ENCODE measurements at places on chromosomes 7 and 10. TPM values are rescaled to one million over a fixed set of nuclear protein-coding genes. Genes with fewer than 3 reads are reported as not detected.

The CLCN1 gene
- 0.22 TPM for total RNA-seq

The MKLN1 gene
- total RNA-seq, result 73.4 TPM

The ABCB4 gene
- total RNA-seq, result 1.3 TPM

The OPN1SW gene
- not detected for total RNA-seq

The CPED1 gene
- 44.4 TPM for total RNA-seq

The ENTPD1 gene
- 25.4 TPM for total RNA-seq

The FAM25G gene
- total RNA-seq, result not detected

The NPY4R gene
- total RNA-seq, result not detected

The UPK3B gene
- 1.9 TPM for total RNA-seq

The CTTNBP2 gene
- total RNA-seq, result 6.1 TPM

The HABP2 gene
- not detected for total RNA-seq

The PCLO gene
- total RNA-seq, result 2.2 TPM

The SLK gene
- total RNA-seq, result 41.9 TPM

The PON1 gene
- total RNA-seq, result 0.19 TPM

The PILRA gene
- total RNA-seq, result 14.5 TPM

The CFAP43 gene
- 0.06 TPM for total RNA-seq

The CALCR gene
- 0.51 TPM for total RNA-seq

The TEX47 gene
- total RNA-seq, result not detected

The MYO1G gene
- total RNA-seq, result 8.7 TPM

The TMEM184A gene
- 0.16 TPM for total RNA-seq

The ADARB2 gene
- total RNA-seq, result 0.06 TPM

The SVOPL gene
- not detected for total RNA-seq

The C10orf67 gene
- total RNA-seq, result not detected

The ADAMTS14 gene
- 0.61 TPM for total RNA-seq

The GCK gene
- 0.48 TPM for total RNA-seq

The GRM3 gene
- not detected for total RNA-seq

The PTN gene
- 10.3 TPM for total RNA-seq

The TACR2 gene
- 0.61 TPM for total RNA-seq

The GPR15LG gene
- total RNA-seq, result not detected

The TMEM273 gene
- 17.9 TPM for total RNA-seq

The THNSL1 gene
- total RNA-seq, result 0.64 TPM

The LRIT1 gene
- not detected for total RNA-seq

The PLEKHA1 gene
- 27.9 TPM for total RNA-seq

The PAPSS2 gene
- 125 TPM for total RNA-seq

The SUGCT gene
- 2.9 TPM for total RNA-seq

The SH3PXD2A gene
- 51.3 TPM for total RNA-seq

The AKR1E2 gene
- 9.2 TPM for total RNA-seq

The OR2A5 gene
- total RNA-seq, result not detected

The MYL10 gene
- not detected for total RNA-seq

The CDK14 gene
- 47.2 TPM for total RNA-seq

The CFAP70 gene
- 2.5 TPM for total RNA-seq

The ZNF503 gene
- 16.8 TPM for total RNA-seq

The FOXI2 gene
- total RNA-seq, result not detected

The SHLD2 gene
- total RNA-seq, result 33.0 TPM

The PLXNA4 gene
- total RNA-seq, result 133 TPM

The BEND7 gene
- 26.8 TPM for total RNA-seq

The CYP2E1 gene
- 3.8 TPM for total RNA-seq

The EGFR gene
- total RNA-seq, result 80.9 TPM

The PYROXD2 gene
- total RNA-seq, result 22.4 TPM

The LRRC18 gene
- not detected for total RNA-seq

The LRRC4 gene
- 6.5 TPM for total RNA-seq

The CISD1 gene
- 23.2 TPM for total RNA-seq

The NUPR2 gene
- total RNA-seq, result not detected

The JCAD gene
- 31.7 TPM for total RNA-seq

The GARIN1A gene
- total RNA-seq, result 10.2 TPM

The ZP3 gene
- 0.87 TPM for total RNA-seq

The PARD3 gene
- total RNA-seq, result 27.7 TPM

The PLAC9 gene
- total RNA-seq, result 94.2 TPM

Data from mesenteric fat pad (tissue), 1 donor.